ENCODE measurements at places on chromosomes 16 and 17. TPM values are rescaled to one million over a fixed set of nuclear protein-coding genes. Genes with fewer than 3 reads are reported as not detected.
A peak's percentile ranks its signal among the peaks of the same experiment; 100 is the strongest.

GRCh38 chr16:896261-897199, 74.3 kb downstream of the LMF1 start:
- DNase-seq = no peak

GRCh38 chr17:76997981-76998531, 129.9 kb downstream of the MGAT5B start:
- no peak for DNase-seq

- no peak for DNase-seq
These were observed 32.1 kb downstream of the ANKRD40 start for GRCh38 chr17:50675627-50676026.

- no peak for DNase-seq
These were observed 103.3 kb downstream of the GNAO1 start for GRCh38 chr16:56294579-56294978.

- DNase-seq = peak; percentile 92
These were observed at the start of gene ZNRF1 for GRCh38 chr16:74998481-74999218. Gene ZNRF1, plus strand, starts transcription at chr16:74999024. Its CDS starts 648 bp downstream, at chr16:74999672.

DNA sequence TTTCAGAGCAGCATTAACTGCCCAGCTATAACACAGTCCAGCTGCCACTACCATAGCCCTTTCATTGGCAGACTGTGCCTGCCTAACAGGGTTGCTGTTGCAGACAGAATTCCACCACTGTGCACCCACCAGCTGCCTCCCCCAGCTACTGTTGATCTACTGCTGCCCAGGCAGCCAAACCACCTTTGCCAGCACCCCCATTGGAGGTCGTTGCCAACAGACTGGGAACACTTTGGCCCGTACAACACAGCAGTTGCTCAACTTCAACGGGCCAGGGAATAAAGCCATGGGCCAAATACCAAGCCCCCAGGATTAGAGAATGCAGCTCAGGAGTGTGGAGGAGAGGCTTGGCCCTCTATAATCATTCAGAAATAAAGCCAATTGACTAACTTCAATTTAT, 473.6 kb downstream of the CDH11 start:
- DNase-seq = no peak

DNA sequence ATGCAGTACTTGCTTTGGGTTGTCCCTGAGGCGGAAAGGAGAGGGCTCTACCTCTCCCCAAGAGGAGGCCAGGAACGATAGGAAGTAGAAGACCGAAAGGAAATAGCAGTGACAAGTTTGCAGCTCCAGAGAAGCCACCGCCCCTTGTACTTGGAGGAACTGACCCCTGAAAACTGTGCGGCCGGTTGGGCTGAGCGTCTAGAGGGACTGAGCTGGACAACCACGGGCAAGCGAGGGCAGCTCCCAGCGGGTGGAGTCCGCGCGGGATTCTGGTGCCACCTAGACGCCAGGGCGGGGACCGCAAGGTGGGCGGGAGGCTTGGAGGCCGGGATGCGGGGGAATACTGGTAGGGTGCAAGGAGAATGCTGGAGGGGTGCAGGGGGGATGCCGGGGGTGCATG, 1.3 kb upstream of the SLC6A4 start:
- no peak for DNase-seq

DNA sequence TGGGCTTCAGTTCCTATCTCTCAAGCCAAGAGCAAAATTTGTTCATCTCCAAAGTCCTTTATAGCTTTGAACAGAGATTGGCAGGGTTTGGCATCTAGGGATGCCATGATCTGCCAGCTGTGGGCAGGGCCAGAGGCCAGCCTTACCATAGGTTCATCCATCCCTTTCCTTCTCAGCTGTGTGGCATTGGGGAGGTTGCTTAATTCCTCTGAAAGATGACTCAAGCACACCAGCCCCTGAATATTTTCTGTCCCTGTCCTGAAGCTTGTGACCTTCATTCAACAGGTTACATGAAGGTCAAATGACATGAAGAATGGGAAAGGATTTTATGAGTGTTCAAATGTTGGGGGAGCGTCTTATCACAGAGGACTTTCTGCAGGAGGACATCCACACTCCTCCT, 3.4 kb downstream of the MT1G start:
- no peak for DNase-seq

- DNase-seq = no peak
These were observed 3.3 kb upstream of the RSAD1 start for GRCh38 chr17:50475362-50475761.

DNA sequence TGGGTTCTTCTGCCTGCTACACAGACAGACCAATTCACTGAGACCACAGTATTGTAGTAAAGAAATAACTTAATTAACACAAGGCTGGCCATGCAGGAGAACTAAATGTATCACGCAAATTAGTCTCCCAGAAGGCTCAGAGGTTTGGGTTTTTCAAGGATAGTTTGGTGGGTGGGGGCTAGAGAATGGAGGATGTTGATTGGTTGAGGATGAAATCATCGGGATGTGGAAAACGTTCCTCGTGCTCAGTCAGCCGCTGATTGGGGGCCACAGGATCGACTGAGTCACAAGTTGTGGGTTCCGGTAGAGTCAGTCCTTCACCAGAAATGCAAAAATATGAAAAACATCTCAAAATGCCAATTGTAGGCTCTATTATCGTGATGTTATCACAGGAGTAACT, 18.7 kb downstream of the RHOT1 start:
- DNase-seq = peak; percentile 57

DNA sequence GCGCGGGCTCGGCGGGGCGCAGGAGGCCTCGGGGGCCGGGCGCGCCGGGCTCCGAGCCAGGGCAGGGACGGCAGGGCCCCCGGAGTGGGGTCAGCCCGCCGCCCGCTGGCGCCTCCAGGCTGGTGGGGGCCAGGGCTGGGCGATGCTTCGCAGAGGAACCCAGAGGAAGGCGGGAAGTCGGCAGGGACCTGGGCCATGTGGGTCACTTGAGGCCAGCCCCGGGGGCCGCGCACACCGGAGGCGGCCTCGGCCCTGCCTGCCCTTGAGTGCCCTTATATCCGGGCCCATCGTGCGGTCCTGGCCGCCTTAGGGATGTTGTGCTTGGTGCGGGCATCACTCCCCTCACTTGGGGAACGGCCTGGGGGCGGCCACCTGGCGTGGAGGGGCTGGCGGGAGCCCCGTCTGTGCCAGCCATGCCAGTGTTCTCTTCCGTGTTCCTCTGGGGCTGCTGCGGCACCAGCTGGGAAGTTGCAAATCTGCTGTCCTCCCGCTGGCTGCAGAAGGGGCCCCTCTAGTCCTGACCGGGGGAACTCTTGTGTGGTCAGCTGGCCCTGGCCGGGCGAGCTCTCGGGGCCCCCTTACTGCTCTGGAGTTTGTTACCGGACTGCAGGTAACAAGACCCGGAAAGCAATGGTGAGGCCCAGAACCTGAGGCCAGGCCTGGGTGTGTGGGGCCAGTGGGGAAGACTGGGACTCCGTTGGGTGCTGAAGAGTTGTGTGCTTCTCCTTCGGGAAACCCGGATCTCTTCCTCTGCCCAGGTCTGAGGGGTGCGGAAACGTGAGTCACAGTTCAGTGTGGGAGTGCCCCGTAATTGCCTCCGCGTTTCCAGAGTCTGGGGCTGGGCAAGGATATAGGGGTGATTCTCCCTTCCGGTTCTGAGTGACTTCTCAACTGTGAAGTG, 849 bp downstream of the CAPN15 start:
- DNase-seq = no peak

DNA sequence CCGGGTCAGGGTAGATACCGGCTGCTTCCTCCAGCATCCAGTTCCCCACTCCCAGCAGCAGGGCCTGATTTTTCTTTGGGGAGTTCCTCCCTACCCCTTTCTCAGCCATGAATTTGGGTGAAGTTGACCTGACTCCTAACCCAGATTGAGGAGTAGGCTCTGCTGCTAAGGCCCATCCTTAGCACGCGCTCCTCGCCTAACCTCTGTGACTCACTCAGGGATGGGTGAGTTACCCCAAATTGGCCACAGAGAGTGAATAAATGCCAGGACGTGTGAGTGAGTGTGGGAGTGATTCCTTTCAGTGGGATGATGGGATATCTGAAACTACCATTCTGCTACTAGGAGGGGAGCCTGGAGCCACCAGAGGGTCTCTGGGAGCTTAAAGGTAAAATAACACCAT, 28.9 kb upstream of the ABCC12 start:
- no peak for DNase-seq

- no peak for DNase-seq
These were observed 918 bp upstream of the NLRC3 start for GRCh38 chr16:3578121-3578520.

DNA sequence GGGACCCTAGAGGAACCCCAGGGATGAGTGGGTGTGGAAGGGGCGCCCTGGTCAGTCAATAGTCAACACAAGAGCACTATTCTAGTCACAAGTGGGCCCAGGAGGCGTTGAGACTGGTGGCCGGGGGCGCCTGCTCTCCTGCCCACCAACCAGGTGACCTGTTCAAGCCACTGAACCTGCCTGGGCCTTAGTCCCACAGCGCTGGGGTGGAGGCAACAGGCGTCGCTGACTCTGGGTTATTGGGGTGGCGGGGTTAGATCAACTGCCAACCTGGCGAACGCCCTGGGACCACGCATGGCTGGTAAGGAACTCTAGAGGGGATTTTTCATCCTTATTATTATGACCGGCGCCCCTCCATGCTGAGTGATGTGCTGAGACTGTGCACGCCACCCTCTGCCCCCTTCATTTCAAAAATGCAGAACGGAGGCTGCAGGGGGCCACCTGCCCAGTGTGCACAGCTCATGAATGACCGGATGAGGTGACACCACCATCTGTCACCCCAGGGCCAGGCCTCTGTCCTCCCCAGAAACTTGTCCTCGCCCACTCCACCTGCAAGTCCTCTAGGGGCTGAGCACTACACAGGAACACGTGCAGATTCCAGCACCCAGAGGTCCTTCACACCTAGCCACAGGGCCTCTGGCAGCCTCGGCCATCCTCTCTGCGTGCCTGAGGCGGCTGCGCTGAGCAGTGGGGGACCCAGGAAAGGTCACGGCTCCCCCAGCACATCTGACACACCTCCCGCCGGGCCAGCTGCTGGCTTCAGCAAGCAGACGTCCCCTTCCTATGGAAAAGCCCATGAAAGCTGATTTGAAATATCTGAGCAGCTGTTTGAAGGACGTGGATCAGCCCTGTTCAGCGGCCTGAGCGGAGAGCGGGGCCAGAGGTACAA, 51.6 kb upstream of the DNAH17 start:
- DNase-seq = no peak

DNA sequence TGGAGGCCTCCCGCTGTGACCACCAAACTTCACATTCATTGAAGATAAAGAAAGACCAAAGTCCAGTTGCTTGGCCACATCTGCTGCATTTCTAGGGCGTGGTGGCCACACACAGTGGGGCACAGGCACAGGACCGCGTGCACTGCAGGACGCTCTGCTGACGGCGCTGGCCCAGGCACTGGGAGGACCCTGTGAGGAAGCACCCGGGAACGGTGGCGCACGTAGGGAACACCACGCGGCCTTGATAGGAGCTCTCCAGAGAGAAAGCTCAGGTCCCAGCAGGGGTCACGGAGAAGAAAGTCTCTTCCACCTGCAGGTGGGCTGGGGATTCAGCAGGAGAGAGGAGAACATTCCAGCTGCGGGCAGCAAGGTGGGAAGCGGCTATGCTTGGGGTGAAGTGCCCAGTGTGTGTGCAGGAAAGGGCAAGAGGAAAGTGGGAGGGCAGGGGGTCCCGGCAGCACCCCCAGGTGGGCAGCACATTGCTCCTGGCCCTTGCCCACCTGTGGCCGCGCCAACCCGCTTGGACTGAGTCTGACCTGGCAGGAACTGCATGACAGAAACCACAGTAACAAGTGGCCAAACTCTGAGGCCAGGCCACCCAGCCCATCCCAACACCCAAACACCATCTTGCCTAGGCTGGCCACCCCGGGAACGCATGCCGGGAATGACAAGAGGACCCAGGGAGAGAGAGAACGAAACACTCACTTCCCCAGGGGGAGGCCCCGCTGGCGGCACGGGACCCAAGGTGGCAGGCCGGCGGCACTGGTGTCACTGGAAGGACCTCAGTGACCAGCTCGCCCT, 32.8 kb downstream of the TBC1D16 start:
- no peak for DNase-seq

- no peak for DNase-seq
These were observed 70.5 kb downstream of the TIMM22 start for GRCh38 chr17:1067282-1067956.

DNA sequence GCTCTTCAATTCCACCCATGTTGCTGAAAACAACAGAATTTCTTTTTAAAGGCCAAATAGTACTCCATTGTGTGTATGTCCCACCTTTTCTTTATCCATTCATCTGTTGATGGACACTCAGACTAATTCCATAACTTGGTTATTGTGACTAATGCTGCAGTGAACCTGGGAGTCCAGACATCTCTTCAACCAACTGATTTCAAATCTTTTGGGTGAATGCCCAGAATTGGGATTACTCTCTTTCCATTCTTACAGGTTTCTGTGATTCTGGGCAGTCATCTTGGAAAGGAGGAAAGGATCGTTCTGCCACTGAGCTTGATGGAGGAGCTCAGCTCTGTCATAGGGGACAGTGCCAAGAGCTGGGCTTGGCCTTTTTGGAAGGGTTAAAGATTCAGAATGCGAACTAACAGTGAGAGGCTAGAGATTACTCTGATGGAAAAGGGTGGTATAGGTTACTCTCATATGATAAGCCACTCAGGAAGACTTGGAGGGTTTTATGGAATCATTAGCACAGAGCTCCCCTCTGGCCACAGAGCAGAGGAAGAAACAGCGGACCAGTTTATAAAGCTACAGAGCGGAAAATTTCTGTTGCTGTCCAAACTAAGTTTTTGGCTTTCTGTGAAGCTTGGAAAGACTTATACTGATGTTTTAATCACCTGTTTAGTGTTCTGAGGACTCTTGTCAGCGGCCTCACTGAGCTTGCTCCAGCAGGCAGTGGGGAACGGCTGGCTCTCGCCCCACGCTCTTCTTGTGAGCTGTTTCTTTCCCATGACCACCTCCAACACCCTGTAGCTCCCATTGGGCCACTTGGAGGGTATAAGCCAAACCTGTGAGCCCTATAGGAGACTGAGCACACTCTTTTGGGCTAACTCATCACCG, 48.3 kb downstream of the HIC1 start:
- no peak for DNase-seq

DNA sequence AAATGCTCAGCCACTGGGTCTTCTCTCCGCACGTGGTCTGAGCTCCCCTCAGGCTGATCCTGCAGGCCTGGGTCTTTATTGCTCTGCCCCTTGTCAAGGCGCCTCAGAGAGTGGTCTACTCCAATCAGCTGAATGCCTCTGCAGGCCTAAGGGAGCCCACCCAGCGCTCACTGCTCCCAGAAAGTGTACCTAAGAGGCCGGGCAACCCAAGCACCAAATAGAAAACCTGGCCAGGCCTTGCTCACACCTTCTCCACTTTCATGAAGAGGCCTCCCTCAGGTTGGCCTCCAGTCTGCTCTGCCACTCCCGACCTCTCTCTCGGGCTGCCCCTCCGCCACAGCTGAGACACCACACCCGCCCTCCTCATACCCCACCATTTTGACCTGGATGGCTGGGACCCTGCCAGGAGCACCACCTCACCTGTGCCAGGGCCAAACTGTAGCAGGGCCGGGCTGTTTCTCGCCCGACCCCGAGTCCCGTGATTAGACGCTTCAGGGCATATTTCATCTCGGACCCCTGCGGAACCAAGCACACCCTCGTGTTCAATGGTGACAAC, 665 bp downstream of the MYBBP1A start:
- DNase-seq = no peak

GRCh38 chr16:72066747-72067146, 3.7 kb downstream of the HPR start:
- no peak for DNase-seq

KRTAP4-4 gene
- total RNA-seq = not detected

GPRC5C gene
- total RNA-seq = 23.6 TPM

KRTAP16-1 gene
- not detected for total RNA-seq

ZNF668 gene
- 10.3 TPM for total RNA-seq

MC1R gene
- 3.0 TPM for total RNA-seq

SKAP1 gene
- total RNA-seq = 1.2 TPM

KIF2B gene
- not detected for total RNA-seq

EMP2 gene
- total RNA-seq = 51.5 TPM

CCL11 gene
- total RNA-seq = 2.0 TPM
